Thyroid gland (tissue), 4 donors: ENCODE measurements at places on chromosomes 2 and 18.

DNA sequence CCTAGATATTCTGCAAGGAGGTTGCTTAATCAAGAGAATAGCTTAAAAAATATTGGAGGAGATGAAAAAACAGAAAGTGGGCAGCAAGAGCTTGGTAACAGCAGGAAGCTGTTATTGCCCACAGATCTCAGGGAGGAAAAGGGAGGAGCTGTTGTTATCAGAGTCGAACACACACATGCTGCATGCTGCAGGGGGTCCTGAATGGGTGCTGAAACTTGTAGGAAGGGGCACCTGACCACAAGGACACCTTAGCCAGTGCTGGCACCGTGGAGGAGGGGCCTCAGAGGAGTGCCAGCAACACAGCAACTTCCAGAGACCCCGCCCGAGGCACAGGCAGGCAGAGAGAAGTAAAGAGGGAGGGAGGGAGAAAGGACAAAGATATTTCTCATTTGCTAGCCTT is 332.9 kb downstream of the SOCS6 start:
- DNase-seq = no peak

DNA sequence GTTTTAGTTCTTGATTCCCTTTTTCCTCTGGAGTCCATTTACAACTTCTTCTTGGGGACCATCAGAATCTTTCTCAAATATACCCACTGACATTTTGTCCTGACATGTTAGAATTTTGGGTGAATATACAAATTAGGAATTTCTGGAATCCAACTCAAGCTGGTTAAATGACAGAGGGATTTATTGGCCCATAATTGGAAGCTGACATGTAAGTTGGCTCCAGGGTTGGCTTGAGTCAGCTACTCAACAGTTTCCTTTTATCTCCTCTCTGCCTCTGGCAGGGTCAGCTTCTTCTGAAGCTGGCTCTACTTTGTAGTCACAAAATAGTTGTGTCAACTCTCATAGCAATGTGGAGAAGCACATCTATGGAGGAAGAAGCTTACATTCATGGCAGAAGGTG is 36.6 kb upstream of the PPP1R1C start:
- no peak for DNase-seq

DNA sequence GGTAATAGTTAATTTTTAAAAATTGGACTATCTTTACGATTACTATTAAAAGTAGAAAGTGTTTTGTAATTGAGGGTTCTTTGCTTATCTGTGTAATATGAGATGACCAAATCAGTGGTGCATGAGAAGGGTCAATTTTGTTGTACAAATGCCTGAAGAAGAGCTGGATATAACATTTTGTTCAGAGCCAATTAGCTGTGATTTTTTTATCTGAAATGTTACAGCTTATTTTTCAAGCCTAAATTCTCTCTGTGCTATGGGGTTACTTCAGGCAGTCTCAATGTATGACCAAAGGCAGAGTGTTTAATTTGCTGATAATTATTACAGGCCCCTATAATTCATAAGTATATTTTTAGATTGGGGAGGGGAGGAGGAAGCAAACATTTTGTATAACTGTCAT is 41.8 kb downstream of the OTX1 start:
- no peak for DNase-seq

GRCh38 chr2:11329776-11330175 is 14.7 kb downstream of the ROCK2 start:
- DNase-seq = no peak

DNA sequence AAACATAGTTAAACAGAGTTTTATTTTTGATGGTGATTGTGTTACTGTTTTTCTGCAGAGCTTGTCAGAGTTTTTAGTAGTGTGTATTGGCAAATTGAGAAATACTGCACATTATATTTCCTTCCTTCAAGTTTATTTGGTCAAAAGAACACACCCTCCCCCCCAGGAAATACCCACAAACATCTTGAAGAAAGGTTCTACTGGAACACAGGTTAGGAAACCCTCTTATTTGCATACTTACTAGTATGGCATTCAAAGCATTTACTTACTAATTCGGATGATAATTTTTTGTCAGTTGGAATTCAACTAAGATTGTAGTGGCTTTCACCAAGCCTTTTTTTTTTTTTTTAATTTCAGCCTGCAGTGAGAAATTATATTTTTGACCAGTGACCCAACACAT is 9.1 kb downstream of the CAB39 start:
- DNase-seq = no peak

DNA sequence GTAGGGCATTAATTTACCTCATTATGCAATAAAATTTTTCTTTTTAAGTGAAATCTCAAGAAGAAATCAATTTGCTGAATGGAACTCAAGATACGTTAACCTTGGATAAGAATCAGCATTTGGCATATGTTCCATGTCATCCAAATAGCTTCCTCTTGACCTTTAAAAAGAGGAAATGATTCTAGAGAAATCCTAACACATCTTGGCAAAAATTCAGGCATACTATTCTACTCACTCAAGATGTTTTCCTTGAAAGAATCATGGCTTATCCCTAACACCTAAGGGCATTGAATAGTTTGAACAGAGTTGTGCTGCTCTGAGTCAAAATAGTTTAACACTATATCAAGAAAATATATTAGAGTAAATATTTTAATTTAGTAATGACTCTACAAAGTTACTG is 678.0 kb downstream of the EPHA4 start:
- no peak for DNase-seq

DNA sequence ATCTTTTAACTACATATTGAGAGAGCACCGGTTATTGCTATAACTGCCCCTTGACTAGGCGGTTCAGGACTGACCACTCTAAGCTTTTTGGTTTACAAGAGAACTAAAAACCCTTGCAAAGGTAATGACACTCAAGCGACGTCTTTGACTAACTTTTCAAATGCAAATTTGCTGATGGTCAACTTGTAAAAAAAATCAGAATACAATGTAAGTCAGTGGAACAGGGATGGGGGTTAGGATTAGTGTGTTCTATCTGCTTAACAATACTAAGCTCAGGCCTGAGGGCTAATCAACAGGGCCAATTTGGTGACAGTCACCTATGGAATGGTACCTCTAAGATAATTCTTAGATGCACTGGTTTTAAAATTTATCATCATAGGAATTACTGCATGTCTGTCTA is 57.1 kb downstream of the ZAP70 start:
- DNase-seq = no peak

GRCh38 chr18:13537022-13537780 is 189.2 kb downstream of the FAM210A start:
- DNase-seq = no peak

DNA sequence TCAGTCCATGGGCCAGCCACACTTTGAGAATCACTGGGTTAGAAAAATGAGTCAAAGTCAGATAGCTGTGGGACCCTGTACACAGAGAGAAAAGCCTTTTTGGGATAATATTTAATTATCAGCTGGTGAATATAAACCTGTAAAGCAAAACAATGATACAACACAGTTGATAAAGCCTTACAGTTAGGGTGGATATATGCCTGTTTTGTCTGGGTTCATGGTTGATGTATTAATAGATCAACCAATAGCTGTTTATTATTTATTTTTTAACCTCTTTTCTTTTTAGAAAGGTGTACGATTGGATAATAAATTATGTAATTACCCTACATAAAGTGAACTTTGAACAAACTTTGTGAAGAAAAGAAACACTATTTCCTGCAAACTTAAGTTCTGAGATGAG is 145.6 kb downstream of the TDRD15 start:
- no peak for DNase-seq

DNA sequence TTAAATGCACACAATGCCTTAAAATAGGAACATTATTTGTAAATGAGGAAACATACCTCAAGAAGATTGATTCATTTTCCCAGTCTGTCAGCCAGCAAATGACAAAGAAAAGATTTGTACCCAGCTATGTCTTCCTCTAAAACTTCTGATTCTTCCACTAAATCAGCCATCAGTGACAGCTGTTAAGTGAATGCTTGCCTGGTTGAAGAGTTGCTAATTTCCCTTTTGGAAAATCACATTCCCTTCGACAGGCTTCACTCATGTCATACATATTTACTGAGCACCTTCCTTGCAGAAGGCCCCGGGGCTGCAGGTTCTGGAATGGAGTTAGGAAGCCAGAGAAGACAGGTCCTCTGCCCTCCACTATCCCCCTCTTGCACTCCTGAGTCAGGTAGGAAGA is 112.0 kb upstream of the SLC66A3 start:
- DNase-seq = no peak

GRCh38 chr2:237696461-237696860 is 69.1 kb downstream of the LRRFIP1 start:
- DNase-seq = peak; percentile 36

GRCh38 chr2:190323406-190323805 is 3.8 kb upstream of the HIBCH start:
- DNase-seq = no peak

DNA sequence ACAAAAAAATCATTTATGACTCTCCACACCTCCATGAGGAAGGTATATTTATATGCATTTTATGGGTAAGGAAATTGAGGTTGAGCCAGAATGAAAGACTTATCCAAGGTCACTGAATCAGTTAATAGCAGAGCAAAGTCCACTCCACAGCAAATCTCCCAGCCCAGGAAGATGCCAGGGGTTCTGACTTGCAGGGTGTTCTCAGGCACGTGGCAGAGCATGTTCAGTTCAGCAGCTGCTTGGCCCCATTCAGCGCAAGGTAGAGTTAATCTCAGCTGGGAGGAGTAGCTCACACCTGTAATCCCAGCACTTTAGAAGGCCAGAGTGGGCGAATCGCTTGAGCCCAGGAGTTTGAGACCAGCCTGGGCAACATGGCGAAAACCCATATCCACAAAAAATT is 17.8 kb upstream of the DGKD start:
- DNase-seq = no peak

GRCh38 chr2:113966832-113967231 is 76.9 kb downstream of the ACTR3 start:
- DNase-seq = no peak

DNA sequence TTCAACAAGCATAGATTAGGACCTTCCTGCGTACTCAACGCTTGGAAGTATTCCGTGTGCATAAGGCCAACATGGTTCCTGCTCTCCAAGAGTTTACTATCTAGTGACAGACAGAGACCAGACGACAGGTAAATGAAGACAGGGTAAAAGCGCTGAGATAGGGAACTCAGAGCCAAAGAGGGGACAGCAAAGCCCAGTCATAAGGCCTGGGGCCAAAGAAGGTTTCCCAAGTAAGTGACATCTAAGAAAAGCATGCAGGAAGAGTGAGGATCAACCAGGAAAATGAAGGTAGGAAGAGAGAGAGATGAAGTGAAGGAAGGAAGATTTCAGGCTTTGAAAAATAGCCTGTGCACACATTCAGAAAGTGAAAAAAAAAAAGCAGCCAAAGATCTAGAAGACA is 76.9 kb upstream of the CDH20 start:
- DNase-seq = no peak

DNA sequence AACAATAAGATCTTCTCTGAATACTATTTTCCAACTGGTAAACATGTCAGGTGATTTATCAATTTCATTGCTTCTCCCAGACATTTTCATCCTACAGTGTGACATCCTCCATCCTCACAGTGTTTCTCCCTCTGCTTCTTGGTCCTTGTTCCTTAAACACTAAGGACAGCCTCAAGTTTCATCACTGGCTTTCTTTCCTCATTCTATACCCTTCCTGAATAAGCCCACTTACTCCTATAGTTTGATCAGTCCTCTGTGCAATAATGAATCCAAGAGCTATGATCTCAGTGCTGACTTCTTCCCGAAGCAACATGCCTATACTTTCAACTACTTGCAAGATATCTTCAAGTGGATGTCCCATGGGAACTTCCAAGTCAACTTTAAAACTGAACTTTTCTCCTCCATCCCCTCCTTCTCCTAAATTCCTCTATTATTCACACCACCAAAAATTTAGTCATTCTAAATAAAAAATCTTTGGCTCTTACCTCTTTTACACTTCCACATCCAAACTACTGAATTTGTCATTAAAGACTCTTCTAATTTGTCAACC is 87.6 kb downstream of the FAM228A start:
- DNase-seq = no peak

GRCh38 chr2:224009605-224010315 is 29.3 kb downstream of the SERPINE2 start:
- DNase-seq = peak; percentile 14

DNA sequence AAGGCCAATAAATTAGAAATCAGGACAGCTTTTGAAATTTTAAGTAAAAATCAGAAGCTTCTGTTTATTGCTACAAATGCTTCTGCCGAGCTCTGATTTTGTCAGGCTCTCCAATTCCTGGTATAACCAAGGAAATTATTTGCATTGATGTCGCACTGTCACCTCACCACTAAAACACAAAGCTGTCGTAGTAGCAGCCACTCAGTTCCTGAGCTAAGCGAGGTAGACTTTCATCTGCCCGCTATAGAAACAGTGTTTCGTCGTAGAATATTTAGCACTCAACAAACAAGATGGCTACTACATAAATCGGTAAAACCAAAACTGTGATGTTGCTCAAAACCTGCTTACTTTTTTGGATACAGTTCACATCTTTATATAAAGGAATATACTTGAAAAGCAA is 141.3 kb upstream of the FOSL2 start:
- no peak for DNase-seq

DNA sequence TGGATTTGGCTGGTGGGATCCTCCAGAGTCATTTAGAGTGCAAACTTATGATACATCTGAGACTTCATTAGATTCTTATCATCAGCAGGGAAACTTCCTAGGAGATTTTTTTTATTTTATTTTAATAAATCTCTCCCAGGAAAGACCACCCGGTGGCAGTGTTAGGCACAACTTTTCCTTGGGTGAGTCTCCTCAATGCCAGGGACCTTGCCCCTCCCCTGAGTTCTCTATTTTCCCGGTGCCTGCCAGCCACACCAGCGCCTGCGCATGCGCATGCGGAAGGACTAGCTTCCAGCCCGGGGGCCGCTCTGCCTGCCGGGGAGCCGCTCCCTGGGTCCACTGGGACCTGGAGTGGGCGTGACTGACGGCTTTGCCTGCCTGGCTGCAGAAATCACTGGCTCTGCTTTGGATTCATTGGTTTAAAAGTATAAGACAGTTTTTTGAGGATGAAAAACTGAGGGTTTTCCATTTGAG is 86.6 kb downstream of the TMEM182 start:
- peak; percentile 91 for DNase-seq

DNA sequence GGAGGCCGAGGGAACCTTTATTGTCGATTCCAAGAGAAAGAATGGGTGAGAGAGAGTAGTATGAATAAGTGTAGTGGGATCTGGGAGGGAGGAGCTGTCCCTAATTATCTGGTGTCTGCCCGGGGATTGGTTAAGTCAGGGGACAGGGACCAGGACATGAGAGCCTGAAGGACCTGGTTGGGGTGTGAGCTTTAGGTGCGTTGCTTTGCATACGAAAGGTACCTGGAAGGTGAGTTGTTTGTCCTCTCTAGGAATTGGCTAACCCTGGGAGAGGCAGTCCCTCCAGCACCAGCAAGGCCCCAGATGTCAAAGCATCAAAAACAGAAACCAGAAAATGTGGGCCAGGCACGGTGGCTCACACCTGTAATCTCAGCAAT is 48.1 kb upstream of the RPL31 start:
- DNase-seq = no peak

DNA sequence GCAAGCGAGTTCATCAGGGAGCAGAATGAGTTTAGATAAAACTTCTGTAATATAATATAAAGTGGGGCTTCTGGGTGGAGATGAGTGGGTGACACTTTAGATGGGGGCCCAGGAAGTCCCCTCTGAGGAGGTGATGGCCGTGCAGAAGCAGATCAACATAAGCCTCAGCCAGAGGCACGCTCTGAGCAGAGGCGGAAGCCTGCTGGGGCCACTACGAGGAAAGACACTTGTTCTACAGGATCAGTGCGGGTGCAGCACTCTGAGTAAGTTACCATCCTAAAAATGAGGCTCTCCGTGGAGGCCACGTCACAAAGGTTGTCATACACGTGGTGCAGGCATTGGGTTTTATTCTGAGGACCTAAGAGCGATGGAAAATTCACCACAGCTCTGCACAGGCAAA is 22.3 kb downstream of the TMEM18 start:
- no peak for DNase-seq
